ENCODE measurements at places on chromosomes 4 and X.

DNA sequence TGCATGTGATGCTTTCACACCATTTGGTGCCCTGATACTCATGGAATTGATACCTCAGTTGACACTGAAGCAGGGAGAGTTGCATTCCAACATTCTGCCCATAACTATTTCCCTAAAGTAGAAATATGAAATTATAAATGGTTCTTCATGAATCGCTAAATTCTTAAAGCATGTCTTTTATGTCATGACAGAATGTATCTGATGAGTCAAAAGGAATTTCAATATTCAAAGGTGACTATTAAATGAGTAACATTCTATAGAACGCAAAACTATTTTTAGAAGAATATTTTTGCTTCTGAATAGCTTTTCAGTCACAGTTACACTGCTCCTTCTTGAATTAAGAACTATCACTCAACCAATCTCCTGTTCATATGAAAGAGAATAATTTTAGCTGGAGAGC lies 152.8 kb downstream of the ADGRA3 start:
- no peak for DNase-seq

DNA sequence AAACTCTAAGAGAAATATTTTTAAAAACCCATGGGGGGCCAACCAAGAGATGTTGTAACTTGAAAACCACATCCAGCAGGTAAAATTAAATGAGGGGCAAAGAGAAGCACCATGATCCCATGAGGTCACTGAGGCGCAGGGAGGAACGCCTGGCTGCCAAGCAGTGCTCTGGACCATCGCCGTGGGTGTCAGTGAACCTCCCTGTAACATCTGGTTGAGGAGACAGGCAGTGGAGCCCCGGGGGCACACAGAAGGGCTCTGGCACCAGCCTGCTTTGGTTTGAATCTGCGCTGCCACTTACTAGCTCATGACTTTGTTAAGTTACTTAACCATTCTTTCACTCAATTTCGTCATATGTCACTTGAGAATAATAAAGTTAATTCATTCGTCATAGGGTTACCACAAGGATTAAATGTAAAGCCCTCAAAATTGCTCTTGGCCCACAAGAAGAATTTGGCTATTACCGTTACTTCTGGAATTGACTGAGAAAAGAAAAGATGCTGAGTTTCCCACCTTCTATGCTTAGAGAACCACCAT lies 41.6 kb upstream of the SLC25A4 start:
- DNase-seq = no peak

DNA sequence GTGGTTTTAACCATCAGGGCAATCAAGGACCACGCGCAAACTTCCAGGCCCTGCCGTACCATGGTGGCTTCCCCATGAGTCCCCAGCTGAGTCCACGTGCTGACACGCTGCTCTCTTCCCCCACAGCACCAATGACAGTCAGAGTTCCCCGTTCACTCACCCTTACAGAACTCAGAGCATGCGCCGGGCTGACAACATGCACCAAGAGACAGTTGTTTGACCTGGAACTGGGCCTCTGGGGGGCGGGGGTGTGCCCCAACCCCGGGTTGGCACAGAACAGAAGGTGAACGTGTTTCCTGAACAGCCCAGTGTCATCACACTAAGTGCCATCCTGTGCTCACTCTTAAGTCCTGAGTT lies 29.4 kb downstream of the IRF2 start:
- no peak for DNase-seq

- no peak for DNase-seq
Measured at GRCh38 chr4:44056721-44057151, 391.9 kb downstream of the KCTD8 start.

- DNase-seq = no peak
Measured at GRCh38 chrX:24020306-24020876, 6.6 kb downstream of the KLHL15 start.

GRCh38 chr4:73230865-73231517 lies 27.6 kb downstream of the ANKRD17 start:
- DNase-seq = no peak

DNA sequence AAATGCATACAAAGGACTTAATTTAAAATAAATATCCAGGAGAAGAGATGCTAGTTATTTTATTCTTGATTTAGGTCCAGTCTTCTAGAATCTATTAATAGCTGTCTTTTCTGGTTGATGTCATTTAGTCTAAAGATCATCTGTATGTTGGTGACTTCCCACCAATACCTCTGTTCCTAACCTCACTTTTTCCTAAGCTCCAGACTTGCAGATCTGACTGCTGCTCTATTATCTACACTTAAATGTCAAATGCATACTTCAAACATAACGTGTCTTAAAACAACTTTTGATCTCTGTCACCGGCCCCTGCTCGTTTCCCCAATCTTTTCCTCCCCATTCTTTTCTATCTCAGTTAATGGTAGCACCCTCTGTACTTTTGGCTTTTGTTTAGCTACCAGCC lies 133.3 kb downstream of the STIM2 start:
- DNase-seq = no peak

DNA sequence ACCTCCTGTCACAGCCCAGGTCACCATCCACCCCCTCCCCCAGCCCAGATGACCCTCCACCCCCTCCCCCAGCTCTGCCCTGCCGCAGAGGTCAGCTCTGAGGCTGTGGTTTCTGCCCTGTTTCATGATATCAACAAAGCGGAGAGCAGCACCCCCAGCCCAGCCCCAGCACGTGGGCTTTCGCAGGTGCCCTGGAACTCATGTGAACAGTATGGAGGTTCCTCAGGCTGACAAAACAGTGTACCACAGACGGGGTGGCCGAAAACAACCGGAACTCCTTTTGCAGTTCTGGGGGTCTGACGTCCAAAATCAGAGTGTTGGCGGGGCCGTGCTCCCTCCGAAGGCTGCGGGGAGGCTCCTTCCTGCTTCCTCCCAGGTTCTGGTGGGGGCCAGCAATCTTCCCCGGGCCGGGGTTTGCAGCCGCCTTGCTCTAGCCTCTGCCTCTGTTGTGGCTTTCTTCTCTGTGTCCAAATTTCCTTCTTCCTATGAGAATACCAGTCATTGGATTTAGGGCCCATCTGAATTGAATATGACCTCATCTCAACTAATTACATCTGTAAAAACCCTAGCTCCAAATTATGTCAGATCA lies 7.9 kb upstream of the PSAPL1 start:
- no peak for DNase-seq

DNA sequence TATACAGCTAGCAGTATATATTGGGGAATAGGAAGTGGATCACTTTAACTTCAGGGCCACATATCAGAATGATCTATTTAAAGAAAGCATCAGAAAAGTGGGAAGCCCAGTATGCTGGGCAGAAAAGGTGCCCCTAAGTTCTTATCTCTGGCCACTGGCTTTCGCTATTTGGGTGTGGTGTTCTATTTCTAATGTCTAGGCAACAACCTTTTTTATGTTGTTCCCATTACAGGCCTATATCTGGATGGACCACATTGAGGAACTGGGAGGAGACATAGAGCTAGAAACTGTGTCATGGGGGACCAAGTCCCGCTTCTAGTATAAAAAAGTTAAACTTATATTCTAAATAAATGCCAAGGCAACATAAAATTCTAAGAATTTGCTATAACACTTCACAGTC lies 935.6 kb downstream of the PDHA2 start:
- DNase-seq = no peak

DNA sequence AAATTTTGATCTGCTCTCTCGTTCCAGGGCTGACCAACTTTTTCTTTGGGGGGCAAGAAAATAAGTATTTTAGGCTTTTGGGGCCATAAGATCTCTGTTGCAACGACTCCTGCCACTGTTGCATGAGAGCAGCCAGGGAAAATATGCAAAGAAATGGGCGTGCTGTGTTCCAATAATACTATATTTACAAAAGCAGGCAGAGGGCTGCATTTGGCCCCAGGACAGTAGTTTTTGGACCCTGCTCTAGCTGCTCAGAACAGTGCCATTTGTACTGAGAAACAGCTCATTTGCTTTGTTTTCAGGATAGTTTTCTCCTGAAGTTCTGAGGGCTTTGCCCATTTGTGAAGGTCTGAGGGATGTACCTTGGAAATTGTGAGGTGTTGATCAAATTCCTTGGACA lies 135.1 kb upstream of the MBNL3 start:
- no peak for DNase-seq

DNA sequence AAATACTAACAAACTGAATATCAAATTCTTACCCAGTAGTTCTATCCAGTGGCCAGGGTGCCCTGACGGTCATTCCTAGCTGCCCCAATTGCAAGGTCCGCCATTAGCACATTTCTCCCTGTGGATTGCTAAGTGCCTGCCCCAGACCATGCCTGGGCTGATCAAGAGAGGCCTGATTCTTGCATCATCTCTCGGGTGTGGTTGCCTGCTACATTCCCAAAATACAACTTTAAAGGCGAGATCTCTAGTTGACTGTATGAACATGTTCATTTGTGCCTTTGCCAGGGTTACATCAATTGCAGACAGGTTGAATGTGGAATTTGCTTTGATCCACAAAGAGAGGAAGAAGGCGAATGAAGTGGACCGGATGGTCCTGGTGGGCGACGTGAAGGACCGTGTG lies 28.0 kb downstream of the PRPS2 start:
- DNase-seq = no peak

GRCh38 chr4:109041463-109042360 lies 260.7 kb downstream of the COL25A1 start:
- DNase-seq = no peak

GRCh38 chrX:24014388-24015018 lies 12.5 kb downstream of the KLHL15 start:
- DNase-seq = no peak

DNA sequence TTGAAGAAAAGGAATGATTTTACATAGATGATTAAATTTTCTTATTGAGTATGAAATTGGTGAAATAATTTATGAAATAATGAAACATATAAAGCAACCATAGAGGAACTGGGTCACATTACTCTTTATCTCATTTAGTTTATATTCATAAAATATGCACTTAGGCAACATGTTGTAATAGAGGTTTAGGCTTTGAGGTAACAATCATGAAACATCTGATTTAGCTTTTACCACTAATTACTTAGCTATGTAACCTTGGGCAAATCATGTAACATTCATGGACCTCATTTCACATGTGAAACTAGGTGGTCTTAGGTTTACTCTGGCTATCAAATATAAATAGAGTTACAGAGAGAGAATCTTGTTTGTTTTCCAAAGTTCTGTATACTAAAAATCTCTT lies 54.5 kb upstream of the SMARCA5 start:
- no peak for DNase-seq

- DNase-seq = no peak
Measured at GRCh38 chrX:71111921-71112431, 599 bp upstream of the IL2RG start.

- no peak for DNase-seq
Measured at GRCh38 chr4:113788888-113789287, 27.4 kb upstream of the CAMK2D start.

- DNase-seq = no peak
Measured at GRCh38 chr4:83013420-83013867, 2.8 kb upstream of the LIN54 start.

- DNase-seq = no peak
Measured at GRCh38 chrX:71504346-71504745, 28.6 kb upstream of the OGT start.

GRCh38 chr4:173281406-173282255 lies 52.5 kb downstream of the HMGB2 start:
- no peak for DNase-seq

- DNase-seq = peak; percentile 88
Measured at GRCh38 chr4:7194251-7195140, 2.2 kb downstream of the SORCS2 start.

DNA sequence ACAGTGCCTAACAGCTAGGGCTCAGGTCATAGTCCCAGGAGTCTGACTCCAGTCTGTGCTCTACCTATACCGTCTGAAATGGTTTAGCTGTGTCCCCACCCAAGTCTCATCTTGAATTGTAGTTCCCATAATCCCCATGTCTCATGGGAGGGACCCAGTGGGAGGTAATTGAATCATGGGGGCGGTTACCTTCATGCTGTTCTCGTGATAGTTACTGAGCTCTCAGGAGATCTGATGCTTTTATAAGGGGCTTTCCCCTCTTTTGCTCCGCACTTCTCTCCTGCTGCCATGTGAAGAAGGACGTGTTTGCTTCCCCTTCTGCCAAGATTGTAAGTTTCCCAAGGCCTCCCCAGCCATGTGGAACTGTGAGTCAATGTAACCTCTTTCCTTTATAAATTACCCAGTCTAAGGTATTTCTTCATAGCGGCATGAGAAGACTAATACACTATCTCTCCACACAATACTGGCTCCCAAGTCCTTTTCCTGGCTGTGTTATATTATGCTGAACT lies 110.8 kb downstream of the AFAP1 start:
- no peak for DNase-seq

GRCh38 chr4:138190452-138190858 lies 51.7 kb downstream of the SLC7A11 start:
- DNase-seq = no peak

- no peak for DNase-seq
Measured at GRCh38 chr4:89129080-89129640, 17.8 kb downstream of the TIGD2 start.

- DNase-seq = no peak
Measured at GRCh38 chr4:174658246-174658645, 136.0 kb upstream of the HPGD start.

GRCh38 chr4:8422327-8422726 lies 18.2 kb downstream of the ACOX3 start:
- no peak for DNase-seq

DNA sequence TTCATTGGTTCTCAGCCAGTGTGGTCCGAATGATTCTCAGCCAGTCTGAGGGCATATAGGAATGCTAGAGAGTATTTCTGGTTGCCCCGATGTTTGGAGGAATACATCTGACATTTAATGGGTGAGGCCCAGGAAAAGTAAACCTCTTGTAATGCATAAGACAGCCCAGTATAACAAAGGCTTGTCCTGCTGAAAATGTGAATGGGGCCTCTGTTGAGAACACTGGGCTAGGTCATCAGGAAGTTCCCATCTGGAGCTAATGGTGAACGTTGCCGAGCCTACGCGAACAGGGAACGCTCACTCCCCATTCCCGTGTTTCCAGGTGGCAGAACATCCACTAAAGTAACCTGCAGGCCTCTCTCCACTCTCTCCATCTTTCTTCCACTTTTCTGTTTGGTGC lies 132.0 kb upstream of the CLNK start:
- DNase-seq = no peak

GRCh38 chr4:145481164-145481941 lies at the start of gene SMAD1:
Gene SMAD1, plus strand, starts transcription at chr4:145481853. Its CDS starts 32,761 bp downstream, at chr4:145514614.
- no peak for DNase-seq

GRCh38 chr4:48296365-48296764 lies 26.7 kb upstream of the TEC start:
- DNase-seq = no peak

DNA sequence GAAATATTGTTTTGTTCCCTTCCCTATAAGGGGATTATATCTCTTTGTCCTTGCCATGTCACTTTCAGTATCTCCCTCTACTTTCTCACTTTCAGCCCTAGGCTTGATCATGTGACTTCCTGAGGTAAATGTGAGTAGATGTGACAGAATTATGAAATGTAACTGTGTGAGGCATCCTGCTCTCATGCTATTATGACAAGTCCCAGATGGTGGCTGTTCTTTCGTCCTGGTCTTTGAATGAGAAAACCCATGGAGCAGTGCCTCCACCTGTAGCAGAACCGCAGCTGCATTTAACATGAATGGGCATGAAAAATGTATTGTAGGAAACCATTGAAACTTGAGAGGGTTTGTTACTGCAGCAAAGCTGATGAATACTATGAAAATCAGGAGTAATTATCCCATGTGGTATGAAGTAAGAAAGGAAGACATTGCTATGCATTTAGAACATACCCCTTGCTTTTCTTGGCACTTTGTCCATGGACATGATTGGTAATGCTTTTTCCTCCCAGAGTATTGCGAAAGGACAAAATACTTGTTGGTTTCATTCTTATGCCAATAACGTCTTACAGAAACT lies 202.2 kb upstream of the GPRIN3 start:
- no peak for DNase-seq

- DNase-seq = no peak
Measured at GRCh38 chr4:119093042-119093827, 42.4 kb upstream of the MYOZ2 start.

- no peak for DNase-seq
Measured at GRCh38 chrX:43898406-43899035, 16.3 kb upstream of the MAOB start.

All from vagina (tissue), 2 donors.